Transverse colon (tissue), 4 donors: ENCODE measurements at places on chromosomes 7 and 10. TPM values are rescaled to one million over a fixed set of nuclear protein-coding genes. Genes with fewer than 3 reads are reported as not detected.

The CLRN3 gene
- total RNA-seq: 35.2 TPM

The GARIN1A gene
- 0.48 TPM for total RNA-seq

The MAT1A gene
- total RNA-seq: 0.14 TPM

The FBXO24 gene
- total RNA-seq: not detected

The H2BK1 gene
- not detected for total RNA-seq

The ZPBP gene
- not detected for total RNA-seq

The GHRHR gene
- total RNA-seq: not detected

The ZNF37A gene
- total RNA-seq: 13.9 TPM

The DENND2A gene
- total RNA-seq: 19.9 TPM

The EBLN1 gene
- not detected for total RNA-seq

The GIMAP4 gene
- total RNA-seq: 37.6 TPM

GRCh38 chr7:24440892-24441291 is 132.4 kb upstream of the PALS2 start:
- H3K27me3 ChIP-seq: no peaks in the 10 kb centered on the region
- no peak for DNase-seq
- no peaks in the 10 kb centered on the region for H3K4me1 ChIP-seq
- no peaks in the 10 kb centered on the region for H3K36me3 ChIP-seq

- no peak overlapping the region for H3K4me3 ChIP-seq
- H3K27me3 ChIP-seq: no peaks in the 10 kb centered on the region
- no peak for DNase-seq
- H3K27ac ChIP-seq: no peak overlapping the region
- peaks cover 15% of the 10 kb centered on the region for H3K4me1 ChIP-seq
- H3K36me3 ChIP-seq: no peaks in the 10 kb centered on the region
These were observed 157.7 kb downstream of the PRKAG2 start for GRCh38 chr7:151719031-151719896.

GRCh38 chr7:131608116-131608500 is 51.7 kb upstream of the PODXL start:
- H3K36me3 ChIP-seq: no peaks in the 10 kb centered on the region
- H3K27ac ChIP-seq: no peak overlapping the region
- H3K27me3 ChIP-seq: peaks cover 4% of the 10 kb centered on the region

GRCh38 chr10:86107131-86107530 is 259.5 kb downstream of the GRID1 start:
- H3K27me3 ChIP-seq: no peaks in the 10 kb centered on the region
- H3K4me1 ChIP-seq: no peaks in the 10 kb centered on the region
- no peak for DNase-seq
- no peak overlapping the region for H3K4me3 ChIP-seq
- no peaks in the 10 kb centered on the region for H3K36me3 ChIP-seq
- no peak overlapping the region for H3K27ac ChIP-seq

DNA sequence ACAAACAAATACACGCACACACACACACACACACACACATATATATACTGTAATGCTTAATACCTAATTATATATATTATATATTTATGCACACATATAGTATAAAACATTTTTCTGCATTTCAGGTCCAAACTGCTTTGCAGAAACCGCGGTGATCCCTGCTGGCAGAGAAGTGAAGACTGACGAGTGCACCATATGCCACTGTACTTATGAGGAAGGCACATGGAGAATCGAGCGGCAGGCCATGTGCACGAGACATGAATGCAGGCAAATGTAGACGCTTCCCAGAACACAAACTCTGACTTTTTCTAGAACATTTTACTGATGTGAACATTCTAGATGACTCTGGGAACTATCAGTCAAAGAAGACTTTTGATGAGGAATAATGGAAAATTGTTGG is 138.5 kb downstream of the VWC2 start:
- H3K36me3 ChIP-seq: no peaks in the 10 kb centered on the region
- no peaks in the 10 kb centered on the region for H3K27me3 ChIP-seq
- DNase-seq: no peak

- no peak for DNase-seq
- H3K36me3 ChIP-seq: no peaks in the 10 kb centered on the region
- H3K4me3 ChIP-seq: no peak overlapping the region
- H3K27ac ChIP-seq: no peak overlapping the region
These were observed 305.6 kb upstream of the FZD1 start for GRCh38 chr7:90958647-90959046.

- no peaks in the 10 kb centered on the region for H3K27me3 ChIP-seq
- DNase-seq: no peak
- no peaks in the 10 kb centered on the region for H3K36me3 ChIP-seq
- no peaks in the 10 kb centered on the region for H3K4me1 ChIP-seq
These were observed 57.1 kb downstream of the C10orf143 start for GRCh38 chr10:130053561-130053960.

GRCh38 chr10:132668048-132668394 is 117.9 kb downstream of the NKX6-2 start:
- DNase-seq: no peak
- no peaks in the 10 kb centered on the region for H3K27me3 ChIP-seq
- H3K4me3 ChIP-seq: no peak overlapping the region
- no peaks in the 10 kb centered on the region for H3K36me3 ChIP-seq
- H3K27ac ChIP-seq: no peak overlapping the region

DNA sequence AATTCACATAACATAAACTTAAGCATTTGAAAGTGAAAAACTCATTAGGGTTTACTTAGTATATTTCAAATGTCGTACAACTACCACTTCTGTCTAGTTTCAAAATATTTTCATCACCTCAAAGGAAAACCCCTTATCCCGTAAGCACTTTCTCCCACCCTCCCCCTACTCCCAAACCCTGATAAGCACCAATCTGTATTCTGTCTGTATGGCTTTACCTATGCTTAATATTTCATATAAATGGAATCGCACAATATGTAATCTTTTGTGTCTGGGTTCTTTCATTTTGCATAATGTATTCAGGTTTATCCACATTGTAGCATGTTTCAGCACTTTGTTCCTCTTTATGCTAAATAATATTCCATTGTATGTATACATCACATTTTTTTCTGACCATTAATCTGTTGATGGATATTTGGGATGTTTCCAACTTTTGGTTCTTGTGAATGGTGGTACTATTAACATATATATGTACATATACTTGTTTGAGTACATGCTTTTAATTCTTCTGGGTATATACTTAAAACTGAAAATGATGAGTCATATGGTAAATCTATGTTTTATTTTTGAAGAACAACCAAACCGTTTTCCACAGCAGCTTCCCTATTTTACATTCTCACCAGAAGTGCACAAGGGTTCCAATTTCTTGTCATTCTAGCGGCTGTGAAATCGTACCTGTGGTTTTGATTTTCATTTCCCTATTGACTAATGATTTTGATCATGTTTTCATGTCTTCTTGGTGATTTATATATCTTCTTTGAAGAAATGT is 6.2 kb upstream of the STARD3NL start:
- no peaks in the 10 kb centered on the region for H3K36me3 ChIP-seq
- no peak overlapping the region for H3K4me3 ChIP-seq
- H3K4me1 ChIP-seq: peaks cover 6% of the 10 kb centered on the region
- H3K27ac ChIP-seq: no peak overlapping the region
- no peaks in the 10 kb centered on the region for H3K27me3 ChIP-seq

GRCh38 chr7:50589364-50589763 is 24.2 kb upstream of the DDC start:
- no peak overlapping the region for H3K4me3 ChIP-seq
- DNase-seq: no peak
- no peak overlapping the region for H3K27ac ChIP-seq
- H3K27me3 ChIP-seq: no peaks in the 10 kb centered on the region
- H3K4me1 ChIP-seq: no peaks in the 10 kb centered on the region
- H3K36me3 ChIP-seq: no peaks in the 10 kb centered on the region

DNA sequence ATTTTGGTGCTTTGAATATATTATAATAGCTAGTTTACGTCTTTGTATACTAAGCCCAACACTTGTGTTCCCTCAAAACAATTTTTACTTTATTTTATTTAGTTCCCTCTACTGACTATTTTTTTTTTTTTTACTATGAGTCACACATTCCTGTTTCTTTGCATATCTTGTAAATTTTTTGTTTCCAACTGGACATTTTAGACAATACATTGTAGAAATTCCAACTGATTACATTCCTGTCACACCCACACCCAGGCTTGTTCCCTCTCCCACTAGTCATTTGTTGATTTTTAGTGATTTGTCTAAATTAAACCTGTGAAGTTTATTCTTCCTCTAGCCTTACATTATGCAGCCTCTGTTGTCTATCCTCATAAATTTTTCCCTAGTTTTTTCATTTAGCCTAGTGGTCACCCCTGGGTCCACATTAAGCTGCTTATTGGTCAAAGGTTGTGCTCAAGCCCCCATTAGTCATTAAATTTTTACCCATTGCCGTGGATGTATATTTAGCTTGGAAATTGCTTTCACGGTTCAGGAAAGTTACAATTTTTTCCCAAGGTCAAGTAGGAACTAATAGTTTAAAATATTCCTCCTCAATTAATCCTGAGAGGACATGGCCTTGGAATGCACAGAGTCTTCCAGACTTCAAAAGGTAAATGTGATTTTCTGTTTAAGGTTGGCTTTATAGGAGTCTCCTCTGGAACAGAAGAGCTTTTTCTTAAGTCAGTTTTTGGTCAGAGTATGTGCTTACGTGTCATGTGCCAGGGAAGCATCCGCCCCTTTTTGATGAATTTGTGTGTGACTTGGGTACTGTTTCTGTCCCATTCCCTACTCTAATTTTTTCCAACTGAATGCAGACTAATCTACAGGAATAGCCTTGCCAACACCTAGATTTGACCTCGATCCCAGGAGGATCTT is 207.6 kb upstream of the TMEM72 start:
- H3K27me3 ChIP-seq: no peaks in the 10 kb centered on the region
- no peak for DNase-seq
- H3K4me1 ChIP-seq: no peaks in the 10 kb centered on the region
- no peak overlapping the region for H3K4me3 ChIP-seq
- H3K27ac ChIP-seq: no peak overlapping the region
- no peaks in the 10 kb centered on the region for H3K36me3 ChIP-seq

DNA sequence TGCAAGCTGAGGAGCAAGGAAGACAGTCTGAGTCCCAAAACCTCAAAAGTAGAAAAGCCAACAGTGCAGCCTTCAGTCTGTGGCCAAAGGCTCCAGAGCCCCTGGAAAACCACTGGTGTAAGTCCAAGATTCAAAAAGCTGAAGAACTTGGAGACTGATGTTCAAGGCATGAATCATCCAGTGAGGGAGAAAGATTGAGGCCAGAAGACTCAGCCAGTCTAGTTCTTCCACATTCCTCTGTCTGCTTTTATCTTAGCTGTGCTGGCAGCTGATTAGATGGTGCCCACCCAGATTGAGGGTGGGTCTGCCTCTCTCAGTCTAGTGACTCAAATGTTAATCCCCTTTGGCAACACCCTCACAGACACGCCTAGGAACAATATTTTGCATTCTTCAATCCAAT is 20.1 kb upstream of the MDFIC start:
- no peaks in the 10 kb centered on the region for H3K36me3 ChIP-seq
- H3K27ac ChIP-seq: no peak overlapping the region
- H3K4me3 ChIP-seq: no peak overlapping the region
- H3K27me3 ChIP-seq: no peaks in the 10 kb centered on the region
- H3K4me1 ChIP-seq: no peaks in the 10 kb centered on the region

DNA sequence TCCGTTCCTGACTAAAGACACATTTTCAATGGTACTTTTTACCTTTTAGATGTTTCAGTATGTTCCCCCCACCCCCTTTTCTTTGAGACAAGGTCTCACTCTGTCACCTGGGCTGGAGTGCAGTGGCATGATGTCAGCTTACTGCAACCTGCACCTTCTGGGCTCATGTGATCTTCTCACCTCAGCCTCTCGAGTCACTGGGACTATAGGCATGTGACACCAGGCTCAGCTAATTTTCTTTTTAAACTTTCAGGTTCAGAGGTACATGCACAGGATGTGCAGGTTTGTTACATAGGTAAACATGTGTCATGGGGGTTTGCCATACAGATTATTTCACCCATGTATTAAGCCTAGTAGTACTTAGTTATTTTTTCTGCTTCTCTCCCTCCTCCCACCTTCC is 99.3 kb upstream of the RPA3 start:
- H3K36me3 ChIP-seq: no peaks in the 10 kb centered on the region
- H3K27me3 ChIP-seq: no peaks in the 10 kb centered on the region
- peaks cover 13% of the 10 kb centered on the region for H3K4me1 ChIP-seq
- no peak overlapping the region for H3K27ac ChIP-seq
- H3K4me3 ChIP-seq: no peak overlapping the region

DNA sequence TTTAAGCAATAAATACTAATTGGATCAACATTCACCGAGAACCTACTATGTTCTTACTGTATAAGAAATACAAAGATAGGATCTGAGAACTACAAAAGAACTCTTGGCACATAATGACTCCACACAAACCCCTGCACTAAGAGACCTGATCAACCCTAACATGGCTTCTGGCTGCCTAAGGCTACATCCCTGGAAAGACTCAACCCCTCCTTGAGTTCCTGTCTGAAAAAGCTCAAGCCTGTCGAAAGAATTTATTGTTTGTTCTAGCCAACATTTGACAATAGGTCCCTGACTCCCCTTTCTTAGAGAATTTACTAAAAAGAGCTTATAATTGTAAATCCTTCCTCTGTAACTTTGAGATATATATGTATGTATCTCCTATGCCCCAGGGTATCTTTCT is 125.3 kb upstream of the SGCE start:
- no peak overlapping the region for H3K4me3 ChIP-seq
- no peak for DNase-seq
- no peaks in the 10 kb centered on the region for H3K36me3 ChIP-seq
- no peaks in the 10 kb centered on the region for H3K27me3 ChIP-seq

DNA sequence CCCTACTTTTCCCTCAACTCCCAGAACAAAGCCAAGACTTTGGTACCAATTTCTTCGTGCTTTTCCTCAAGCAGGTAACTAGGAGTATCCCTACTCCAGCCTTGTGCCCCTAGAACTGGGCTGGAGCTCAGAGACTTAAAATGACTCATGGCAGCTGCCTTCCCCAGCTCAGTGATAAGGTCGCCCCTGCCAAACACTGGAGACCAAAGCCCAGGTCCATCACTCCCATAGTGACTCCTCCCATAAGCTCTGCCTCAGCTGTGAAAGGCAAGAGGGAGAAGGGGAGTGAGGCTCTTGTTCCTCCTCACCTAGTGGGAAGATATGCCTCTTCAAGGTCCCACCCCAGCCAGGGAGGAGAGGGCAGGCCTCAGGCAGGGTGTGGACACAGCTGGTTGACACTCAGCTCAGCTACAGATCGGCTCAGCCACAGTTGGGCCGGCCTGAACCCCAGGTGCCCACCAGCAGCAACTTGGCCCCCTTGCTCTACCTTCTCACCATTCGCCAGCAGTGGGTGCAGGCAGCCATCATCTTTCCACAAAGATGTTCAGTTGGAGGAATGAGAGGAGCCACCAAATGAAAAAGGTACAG is 13.8 kb upstream of the CYREN start:
- no peak for DNase-seq
- H3K27me3 ChIP-seq: no peaks in the 10 kb centered on the region
- no peak overlapping the region for H3K27ac ChIP-seq
- H3K36me3 ChIP-seq: peaks cover 22% of the 10 kb centered on the region
- no peak overlapping the region for H3K4me3 ChIP-seq
- no peaks in the 10 kb centered on the region for H3K4me1 ChIP-seq

DNA sequence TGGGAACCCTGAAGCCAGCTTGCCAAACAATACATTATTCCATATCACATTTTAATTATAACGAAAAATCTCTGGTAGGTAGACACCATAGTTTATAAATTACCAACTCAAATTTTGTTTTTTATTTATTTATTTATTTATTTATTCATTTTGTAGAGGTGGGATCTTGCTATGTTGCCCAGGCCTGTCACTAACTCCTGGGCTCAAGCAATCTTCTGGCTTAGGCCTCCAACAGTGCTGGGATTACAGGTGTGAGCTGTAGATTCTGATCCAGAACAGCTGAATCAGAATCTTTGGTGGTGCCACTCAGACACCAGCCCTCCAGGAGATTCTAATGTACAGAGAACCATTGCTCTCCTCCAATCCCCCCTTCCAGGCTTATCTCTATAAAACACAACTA is 1.7 kb downstream of the PON2 start:
- no peaks in the 10 kb centered on the region for H3K36me3 ChIP-seq
- no peaks in the 10 kb centered on the region for H3K27me3 ChIP-seq
- no peak for DNase-seq
- no peak overlapping the region for H3K27ac ChIP-seq
- H3K4me1 ChIP-seq: peaks cover 12% of the 10 kb centered on the region
